ENCODE measurements at places on chromosomes 13 and 19.

GRCh38 chr19:7500811-7501450 is 12.1 kb upstream of the PEX11G start:
- no peak for DNase-seq

- DNase-seq, result peak; percentile 71
Measured at GRCh38 chr19:38683393-38684077, 36.1 kb downstream of the ACTN4 start.

DNA sequence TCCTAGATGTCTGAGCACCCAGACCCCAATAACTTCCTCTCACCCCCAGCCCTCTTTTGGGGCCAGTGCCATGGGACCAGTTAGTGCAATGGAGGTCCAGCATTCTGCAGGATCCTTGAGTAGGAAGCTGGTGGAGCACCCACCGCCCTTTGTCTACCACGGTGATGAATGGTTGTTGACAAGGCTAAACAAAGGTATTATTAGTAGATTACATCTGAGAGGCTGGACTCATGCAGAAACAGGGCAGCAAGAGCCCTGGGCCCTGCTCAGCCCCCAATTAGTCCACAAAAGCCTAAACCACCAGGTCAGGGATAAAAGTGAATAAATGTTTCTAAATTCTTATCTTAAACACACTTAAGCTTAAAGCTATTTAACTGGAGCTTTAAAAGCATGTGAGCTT is 196.5 kb upstream of the TSHZ3 start:
- DNase-seq, result no peak

DNA sequence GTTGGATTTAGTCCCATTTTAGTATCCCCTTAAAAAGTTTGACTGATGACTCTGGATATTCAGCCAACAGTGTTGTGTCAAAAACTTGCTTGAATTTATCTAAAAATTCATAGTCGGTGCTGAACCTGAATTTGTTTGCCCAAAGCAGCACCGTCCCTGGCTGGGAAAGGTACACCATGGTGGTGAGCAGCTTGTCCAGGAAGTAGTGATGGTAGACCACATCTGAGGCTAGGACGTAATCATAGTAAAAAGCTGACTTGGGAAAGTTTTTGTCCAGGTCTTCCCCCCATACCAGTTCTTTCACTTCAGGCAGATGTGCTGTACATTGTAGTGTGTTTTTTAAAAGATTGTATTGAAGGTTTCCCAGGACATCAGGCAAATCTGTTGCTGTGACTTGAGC is 8.8 kb downstream of the METTL21C start:
- no peak for DNase-seq

GRCh38 chr19:4981681-4981958 is 12.7 kb downstream of the KDM4B start:
- no peak for DNase-seq

DNA sequence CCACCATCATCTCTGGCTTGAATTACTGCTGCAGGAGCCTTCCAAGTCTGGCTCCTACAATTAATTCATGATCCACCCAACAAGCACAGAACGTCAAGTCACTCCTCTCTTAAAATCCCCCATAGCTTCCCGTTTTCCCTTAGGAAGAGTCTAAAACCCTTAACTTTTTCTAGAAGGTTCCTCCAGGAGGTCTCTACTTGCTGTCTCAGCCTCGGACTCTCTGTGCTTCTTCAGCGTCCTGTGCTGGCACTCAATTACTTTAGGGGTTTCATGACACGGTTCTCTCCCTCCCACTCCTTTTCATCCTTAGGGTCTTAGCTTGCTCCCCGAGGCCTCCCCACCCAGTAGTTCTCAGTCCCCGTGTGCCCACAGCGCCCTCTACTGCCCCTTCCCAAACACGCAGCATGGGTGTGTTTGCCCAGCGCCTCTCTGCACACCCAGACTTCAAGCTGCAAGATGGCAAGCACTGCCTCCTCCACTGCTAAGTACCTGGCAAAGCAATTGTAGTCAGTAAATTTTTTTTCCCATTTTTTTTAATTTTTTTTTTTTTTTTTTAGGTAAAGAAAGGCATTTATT is 25.8 kb upstream of the MAP3K10 start:
- peak; percentile 44 for DNase-seq

Measured in CD8-positive, alpha-beta T cell (primary cell).